ENCODE measurements at places on chromosomes 12 and 14.

DNA sequence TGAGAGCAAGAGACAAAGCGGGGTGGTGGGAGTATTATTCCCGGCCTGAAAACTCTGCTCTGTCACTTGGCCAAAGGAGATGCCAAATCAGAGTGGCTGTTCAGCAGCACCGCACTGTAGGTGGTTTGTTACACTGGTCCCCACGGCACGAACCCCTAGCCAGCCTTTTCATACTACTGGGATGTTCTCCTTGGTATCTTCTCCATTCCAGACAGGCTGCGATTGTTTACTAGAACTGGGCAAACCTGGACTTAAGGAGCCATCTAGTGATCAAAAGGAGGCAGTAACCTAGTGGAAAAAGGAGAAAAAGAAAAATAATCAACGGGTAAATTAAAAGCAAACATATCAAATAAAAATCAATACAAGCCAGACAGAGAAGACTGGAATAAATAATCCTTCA lies 58.9 kb upstream of the TMTC2 start:
- no peak for DNase-seq

DNA sequence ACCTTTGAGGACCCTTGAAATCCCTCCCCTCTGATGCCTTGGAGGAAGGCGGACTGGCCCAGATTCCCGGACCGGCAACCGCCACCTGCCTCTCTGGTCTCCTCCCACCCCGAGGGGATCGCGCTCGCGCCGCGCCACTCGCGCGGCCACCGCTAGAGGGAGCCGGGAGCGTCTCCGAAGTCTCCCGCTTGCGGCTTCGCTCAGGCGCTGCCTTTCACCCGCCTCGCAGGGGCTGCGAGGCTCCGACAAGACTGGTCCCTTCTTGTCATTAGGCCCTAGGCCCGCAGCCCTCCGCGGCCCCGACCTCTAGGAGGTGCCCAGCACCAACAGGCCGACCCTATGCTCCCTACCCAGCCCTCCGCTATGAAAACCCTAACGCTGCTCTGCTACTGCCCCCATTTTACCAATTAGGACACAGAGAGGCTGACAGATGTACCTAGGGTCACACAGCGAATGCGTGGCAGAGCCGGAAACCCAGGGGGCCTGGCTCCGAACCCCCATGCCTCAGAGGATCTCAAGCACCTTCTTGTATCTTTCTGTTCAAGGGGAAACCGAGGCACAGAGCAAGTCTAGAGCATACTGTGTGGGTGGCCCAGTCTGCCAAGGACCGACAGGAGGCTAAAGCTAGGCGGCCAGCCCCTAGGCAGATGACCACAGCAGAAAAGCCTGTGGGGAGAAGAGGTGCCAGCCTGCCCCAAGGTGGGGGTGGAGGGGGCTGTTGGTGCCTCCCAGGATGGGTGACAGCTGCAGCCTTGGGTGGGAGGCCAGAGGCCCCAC lies 21.4 kb upstream of the VSX2 start:
- no peak for DNase-seq

DNA sequence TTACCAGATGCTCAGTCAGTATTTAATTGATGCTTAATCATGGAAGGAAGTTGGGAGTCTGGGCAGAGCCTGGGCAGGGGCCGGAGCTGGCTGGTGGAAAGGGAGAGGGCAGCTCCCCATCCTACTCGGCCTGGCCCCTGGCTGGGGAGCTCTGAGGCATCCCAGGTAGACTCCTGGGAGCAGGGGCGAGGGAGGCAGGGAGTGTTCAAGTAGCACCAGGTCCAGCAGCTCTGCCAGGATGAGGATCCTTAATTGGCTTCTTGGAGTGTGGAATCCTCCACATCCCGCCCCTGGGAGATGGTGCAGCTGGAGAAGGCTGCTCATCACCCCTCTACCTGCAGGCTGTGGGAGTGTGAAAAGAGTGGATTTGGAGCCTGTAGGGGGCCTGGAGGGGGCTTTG lies 30.9 kb downstream of the SYNDIG1L start:
- DNase-seq, result no peak

GRCh38 chr12:103696101-103696500 lies 109.0 kb downstream of the STAB2 start:
- DNase-seq, result no peak

DNA sequence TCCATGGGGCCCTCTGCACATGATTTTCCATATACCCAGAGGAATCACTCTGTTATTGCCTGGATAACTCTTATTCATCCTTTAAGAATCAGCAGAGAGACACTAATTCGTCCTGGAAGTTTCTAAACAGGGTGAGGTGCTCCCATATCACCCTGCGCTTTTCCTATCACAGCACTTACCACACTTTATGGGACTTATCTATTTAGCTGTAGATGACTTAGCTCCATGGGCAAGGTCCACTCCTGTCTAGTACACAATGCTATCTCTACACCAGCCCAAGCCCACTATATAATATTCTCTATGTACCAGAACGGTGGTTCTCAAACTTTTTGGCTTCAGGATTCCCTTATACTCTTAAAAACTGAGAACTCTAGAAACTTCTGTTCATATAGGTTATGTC lies 111.7 kb downstream of the EFCAB11 start:
- no peak for DNase-seq

- DNase-seq, result no peak
Observed at GRCh38 chr14:53842938-53843337, 113.7 kb downstream of the BMP4 start.

DNA sequence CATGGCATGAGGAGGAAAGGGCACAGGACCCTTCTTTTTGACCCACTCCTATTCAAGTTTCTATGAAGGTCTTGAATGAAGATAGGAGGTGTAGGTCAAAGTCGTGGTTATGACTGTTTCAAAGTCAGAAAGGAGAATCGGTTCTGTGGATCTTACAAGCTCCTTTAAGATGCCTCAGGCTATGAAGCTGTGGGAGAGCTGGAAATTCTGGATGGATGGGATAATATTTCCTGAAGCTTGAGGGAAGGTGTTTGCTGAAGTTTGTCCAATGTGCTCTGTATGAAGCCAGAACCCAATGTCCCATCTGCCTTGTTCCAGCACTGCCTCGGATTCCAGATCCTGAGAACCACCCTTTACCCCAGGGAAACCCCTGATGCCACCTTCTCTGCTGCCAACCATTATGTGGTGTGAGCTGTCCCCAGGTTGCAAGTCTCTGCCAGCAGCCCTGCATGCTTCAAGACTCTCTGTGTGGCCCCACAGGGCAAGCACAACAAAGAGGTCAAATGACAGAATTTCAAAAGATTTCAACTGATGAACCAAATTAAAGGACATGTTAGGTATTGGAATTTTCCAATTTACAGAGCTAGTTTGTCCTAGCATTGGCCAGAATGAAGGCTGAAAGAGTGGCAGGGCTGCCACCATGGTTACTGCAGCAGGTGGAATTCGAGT lies 472.0 kb downstream of the RGS6 start:
- DNase-seq, result no peak

DNA sequence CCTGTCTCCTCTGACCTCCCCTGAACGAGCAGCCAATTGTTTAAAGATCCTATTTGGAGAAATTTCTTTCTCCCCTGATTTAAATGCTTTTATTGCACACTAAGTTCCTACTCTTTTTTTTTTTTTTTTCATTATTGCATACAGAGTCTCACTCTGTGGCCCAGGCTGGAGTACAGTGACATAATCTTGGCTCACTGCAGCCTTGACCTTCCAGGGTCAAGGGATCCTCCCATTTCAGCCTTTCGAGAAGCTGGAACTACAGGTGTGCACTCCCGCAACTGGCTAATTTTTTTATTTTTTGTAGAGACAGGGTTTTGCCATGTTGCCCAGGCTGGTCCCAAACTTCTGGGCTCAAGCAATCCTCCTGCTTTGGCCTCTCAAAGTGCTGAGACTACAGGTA lies 5.2 kb upstream of the P2RX7 start:
- DNase-seq, result no peak

GRCh38 chr12:5614256-5614655 lies 182.3 kb downstream of the NTF3 start:
- DNase-seq, result peak; percentile 21

- no peak for DNase-seq
Observed at GRCh38 chr12:98002887-98003493, 512.4 kb upstream of the TMPO start.

- no peak for DNase-seq
Observed at GRCh38 chr12:46546634-46547273, 174.2 kb upstream of the SLC38A2 start.

GRCh38 chr12:56154246-56154771 lies 1.9 kb downstream of the MYL6B start:
- DNase-seq, result no peak

- no peak for DNase-seq
Observed at GRCh38 chr12:29547864-29548263, 50.4 kb upstream of the OVCH1 start.

DNA sequence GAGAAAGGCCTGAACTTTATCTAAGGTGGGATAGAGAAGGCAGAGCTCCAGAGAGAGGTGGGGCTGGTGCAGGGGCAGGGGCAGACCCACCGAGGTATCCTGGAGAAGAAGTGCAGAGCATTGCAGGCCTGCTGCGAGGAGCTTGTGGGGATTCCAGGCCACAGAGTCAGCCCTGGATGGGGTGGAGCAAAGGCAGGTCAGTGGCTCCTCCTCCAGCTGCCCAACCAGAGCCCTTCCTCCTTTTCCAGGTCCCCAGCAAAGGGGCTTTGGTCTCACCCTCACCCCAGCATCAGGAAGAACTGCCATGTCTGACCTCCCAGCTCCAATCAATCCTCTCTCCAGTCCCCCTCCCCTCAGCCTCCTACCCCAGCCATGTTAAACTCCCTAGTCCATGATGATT lies 19.8 kb upstream of the ZNF740 start:
- DNase-seq, result no peak

- peak; percentile 59 for DNase-seq
Observed at GRCh38 chr14:75049731-75050201, 1.5 kb downstream of the MLH3 start.

DNA sequence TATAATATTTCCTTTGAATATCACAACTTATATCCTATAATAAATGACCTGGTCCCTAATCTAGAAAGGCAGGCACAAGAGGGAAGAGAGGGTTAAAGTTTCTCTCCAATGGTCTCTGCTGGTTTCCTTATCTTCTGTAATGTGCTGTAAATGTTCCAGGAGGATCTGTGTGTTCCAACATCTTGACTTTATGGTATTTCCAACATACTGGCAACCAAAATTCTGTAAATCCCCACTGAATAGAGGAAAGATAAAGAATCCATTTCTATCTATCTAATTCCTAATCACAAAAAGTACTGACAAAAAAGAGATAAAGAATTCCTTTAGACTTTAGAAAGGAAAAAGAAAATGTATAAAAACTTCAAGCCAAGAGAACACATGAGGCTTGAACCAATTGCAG lies 146.4 kb upstream of the CCDC198 start:
- DNase-seq, result no peak

DNA sequence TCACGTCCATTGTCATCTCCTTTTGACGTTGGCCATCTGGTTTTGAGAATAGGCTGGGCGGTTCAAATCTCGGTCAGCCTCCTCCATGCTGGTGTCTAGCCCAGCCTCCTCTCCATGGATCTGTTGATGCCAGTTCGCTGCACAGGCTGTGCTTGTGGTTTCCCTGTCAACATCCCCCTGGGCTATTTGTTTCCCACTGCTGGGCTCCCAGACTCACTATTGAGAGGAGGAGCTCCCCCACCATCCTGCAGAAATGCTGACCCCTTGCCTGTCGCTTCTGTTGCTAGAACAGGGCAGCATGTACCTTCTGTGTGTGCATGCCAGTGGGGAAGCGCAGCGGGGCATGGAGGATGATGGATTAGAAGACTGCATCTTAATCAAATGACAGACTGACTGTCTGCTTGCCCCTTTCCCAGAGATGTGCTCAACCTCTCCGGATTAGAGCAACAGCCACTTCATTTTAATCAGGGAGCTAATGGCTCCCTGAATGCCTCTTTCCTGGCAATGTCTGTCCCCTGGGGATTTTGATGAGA lies 170.5 kb downstream of the TSPAN9 start:
- no peak for DNase-seq

DNA sequence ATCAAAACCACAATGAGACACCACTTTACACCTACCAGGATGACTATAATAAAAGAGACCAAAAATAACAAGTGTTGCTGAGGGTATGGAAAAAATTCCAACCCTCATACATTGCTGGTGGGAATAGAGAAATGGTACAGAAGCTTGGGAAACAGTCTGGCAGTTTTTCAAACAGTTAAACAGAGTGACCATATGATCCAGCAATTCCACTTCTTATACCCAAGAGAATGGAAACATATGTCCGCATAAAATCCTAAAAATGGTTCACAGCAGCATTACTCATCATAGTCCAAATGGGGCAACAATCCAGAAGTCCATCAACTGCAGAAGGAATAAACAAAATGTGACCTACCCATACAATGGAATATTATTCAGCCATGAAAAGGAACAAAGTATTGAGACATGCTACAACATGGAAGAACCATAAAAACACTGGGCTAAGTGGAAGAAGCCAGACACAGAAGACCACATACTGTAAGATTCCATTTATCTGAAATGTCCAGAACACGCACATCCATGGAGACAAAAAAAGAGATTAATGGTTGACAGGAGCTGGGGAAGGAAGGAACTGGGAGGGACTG lies 44.5 kb downstream of the CHGA start:
- DNase-seq, result no peak

DNA sequence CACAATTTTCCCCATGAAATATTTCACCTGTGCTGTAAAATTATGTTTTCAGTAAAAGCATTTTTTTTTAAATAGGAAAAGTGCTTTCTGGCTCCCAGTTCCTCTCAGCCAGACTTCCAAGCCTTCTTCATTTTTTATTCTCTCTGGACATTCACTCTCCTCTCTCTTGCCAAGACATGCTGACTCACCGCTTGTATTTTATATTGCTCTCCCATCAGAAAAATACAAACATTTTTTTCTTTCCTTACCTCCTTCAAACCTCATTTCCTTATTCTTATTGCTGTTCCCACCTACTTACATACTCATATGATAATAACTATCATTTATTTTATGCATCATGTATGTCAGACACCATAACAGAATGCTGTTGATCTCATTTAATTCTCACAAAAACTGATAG lies 37.7 kb upstream of the ZNF641 start:
- DNase-seq, result no peak

GRCh38 chr12:11704089-11704488 lies 54.6 kb downstream of the ETV6 start:
- no peak for DNase-seq

DNA sequence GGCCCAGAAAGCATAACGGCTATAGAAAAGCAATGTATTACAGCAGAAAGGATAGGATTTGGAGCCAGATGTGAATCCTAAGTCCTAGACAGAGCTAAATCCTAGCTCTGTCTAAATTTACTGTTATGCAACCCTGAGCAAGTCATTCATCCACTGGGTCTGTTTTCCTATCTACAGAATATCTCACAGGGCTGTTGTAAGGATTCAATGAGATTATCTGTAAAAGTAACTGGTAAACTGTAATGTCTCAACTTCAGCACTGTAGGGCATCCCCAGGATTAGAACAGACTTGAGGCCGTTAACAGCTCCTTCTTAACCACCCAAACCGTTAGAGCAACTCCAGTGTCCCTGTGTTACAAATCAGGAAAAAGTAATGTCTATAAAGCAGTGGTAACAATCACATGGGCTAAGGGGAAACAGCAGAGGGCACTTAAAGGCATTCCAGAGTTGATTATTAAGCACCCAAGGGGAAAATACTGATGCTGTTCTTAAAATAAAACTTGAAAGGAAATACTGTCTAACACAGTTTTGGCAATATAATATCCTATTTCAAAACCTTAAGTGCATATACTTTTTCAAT lies 10.1 kb downstream of the GMFB start:
- no peak for DNase-seq
